NCI-H526 treated with DMSO at 0.1 percent for 48 hours (cell line): ENCODE measurements at places on chromosomes 5 and 9.

GRCh38 chr5:16842896-16843295 lies 93.2 kb downstream of the MYO10 start:
- no peak for DNase-seq

DNA sequence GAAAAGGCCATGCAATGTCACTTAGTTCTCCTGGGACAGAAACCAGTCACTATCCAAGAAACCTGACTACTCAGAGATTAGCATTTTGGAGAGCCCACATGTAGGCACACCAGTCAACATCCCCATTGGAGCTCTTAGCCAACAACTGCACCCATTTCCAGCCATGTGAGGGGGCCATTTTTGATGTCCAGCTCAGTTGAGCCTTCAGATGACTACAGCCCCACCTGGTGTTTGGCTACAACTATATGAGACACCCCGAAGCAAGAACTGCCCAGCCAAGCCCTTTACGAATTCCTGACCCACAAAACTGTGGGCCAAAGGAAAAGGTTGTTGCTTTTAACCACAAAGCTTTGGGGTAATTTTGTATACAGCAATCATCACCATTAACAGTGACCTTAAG lies 300.1 kb downstream of the ASTN2 start:
- DNase-seq, result no peak

DNA sequence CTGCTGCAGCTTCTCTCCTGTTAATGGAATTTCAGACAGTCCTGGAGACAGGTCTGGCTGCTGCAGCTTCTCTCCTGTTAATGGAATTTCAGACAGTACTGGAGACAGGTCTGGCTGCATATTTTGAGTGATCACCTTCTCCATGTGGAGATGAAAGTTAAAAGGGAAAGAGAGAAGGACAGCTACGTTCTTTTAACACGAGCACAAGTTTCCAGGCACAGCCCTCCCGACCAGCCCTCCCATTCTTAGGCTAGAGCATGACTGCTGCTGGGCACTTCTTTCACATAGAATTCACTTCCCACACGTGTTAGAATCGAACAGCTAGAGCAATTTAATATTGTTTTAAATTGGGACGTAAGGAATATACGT lies 133.3 kb upstream of the DMRT1 start:
- no peak for DNase-seq

DNA sequence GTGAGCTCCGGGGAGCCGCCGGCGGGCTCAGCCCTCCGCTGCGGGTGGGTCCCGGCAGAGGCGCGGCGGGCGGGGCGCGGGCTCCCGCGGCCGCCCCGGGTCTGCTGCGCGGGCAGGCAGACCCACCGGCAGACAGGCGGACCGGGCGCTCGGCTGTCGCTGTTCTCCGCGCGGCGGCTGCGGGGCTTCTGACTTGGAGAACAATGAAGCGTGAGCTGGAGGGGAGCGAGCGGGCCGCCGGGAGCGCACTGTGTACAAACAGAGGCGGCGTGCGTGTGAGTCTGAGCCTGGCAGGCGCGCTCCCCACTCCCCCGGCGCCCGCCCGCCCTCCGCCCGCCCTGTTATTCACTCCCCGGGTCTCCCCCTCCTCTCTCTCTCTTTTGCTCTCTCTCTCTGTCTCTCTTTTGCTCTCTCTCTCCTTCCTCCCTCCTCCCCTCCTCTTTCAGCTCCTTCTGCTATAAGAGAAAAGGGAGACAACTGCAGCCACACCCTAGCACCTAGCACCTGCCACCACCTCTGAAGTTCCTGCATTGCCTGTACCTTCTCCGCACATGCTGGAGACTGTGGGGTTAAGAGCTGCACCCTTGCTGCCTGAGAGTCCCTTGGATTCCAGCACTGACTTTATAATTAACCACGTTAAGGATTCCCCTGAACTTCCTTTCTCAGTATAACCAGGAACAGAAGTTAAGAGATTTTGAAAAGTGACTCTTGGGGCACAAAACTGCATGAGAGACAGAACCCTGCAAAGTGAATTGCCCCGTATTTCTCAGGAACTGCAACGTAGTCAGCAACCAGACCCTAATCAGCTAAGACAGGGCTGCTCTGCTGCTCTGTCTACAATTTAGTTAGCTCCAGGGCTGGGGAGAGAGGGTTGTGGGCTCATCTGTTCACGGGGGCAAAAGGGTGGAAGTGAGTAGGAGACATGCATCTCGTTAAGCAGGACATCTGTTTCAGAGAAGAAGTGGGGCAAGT lies at the start of gene EDIL3:
Gene EDIL3 (minus strand): TSS at position 277 of the 972 bp plus-strand sequence. CDS start 506 bp downstream, outside the sequence.
- DNase-seq, result no peak

DNA sequence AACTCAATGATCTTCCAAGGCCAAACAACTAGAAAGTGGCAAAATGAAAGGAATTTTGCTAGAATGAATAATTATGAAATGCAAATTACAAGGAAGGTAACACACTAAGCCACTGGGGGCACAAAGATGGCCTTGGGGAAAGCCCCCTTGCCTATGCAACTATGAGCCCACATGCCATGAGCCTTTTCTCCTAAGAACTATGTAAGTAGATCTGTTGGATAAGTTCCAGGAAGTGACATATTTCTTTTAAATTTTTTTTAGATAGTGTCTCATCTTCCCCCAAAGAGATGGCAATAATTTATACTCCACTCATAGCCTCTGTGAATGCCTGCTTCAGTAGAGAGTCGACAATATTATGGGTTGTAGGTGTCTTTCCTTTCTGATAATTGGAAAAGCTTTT lies 257.8 kb downstream of the AUH start:
- no peak for DNase-seq

GRCh38 chr5:58075907-58076306 lies 384.0 kb downstream of the PLK2 start:
- no peak for DNase-seq

DNA sequence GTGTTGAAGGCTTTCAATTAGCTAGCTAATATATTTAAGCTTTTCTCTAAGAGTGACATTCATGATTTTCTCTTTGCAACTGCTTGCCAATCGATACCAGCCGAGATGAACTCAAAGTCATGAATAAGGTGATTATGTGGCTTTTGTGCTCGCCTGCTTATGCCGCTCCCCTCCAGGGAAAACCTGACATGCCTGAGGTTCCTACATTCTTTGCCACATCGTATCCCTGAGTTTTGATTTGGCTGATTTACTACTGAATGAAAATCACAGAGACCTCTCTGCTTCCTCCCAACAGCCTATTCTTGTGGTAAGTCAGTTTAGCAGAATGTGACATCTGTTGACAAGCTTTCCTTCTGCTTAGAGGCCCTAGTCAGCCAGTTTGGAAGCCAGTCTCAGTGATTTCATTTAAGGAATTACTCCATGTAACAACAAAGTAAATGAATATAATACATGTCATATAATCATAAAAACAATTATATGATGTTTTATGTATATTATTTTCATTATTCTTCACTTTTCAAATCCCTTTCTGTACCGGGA lies 513.4 kb downstream of the CSNK1G3 start:
- no peak for DNase-seq

- DNase-seq, result no peak
Measured at GRCh38 chr5:124697501-124697900, 48.9 kb downstream of the ZNF608 start.

- no peak for DNase-seq
Measured at GRCh38 chr9:94921092-94921471, 194.6 kb downstream of the AOPEP start.

- no peak for DNase-seq
Measured at GRCh38 chr5:30405821-30406220, 787.7 kb upstream of the CDH6 start.

DNA sequence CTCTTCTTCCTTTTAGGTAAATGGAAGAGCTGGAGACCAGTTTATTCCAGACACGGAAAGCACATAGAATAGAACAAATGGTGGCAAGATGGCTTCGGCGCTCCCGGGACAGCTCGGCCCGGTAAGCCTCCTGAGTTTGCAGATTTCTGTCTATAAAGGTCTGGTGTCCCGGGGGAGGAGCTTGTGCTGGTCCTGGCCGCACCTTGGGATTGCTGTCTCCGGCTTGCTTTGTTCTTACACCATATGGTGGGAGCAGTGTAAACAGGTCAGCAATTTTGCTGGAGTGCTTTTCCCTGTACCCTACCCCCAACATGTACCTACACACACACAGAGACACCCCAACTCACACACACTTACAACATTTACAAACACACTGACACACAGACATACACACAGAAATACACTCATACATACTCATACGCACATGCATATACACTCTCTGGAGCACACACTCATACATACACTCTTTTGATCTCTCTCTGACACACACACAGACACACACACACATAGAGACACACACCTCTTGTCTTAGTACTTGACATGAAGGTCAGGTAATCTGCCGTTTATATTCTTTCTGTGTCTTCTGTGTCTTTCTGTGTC lies 42.0 kb downstream of the FRMPD1 start:
- DNase-seq, result no peak

- DNase-seq, result no peak
Measured at GRCh38 chr9:129287619-129288305, 109.7 kb upstream of the IER5L start.

DNA sequence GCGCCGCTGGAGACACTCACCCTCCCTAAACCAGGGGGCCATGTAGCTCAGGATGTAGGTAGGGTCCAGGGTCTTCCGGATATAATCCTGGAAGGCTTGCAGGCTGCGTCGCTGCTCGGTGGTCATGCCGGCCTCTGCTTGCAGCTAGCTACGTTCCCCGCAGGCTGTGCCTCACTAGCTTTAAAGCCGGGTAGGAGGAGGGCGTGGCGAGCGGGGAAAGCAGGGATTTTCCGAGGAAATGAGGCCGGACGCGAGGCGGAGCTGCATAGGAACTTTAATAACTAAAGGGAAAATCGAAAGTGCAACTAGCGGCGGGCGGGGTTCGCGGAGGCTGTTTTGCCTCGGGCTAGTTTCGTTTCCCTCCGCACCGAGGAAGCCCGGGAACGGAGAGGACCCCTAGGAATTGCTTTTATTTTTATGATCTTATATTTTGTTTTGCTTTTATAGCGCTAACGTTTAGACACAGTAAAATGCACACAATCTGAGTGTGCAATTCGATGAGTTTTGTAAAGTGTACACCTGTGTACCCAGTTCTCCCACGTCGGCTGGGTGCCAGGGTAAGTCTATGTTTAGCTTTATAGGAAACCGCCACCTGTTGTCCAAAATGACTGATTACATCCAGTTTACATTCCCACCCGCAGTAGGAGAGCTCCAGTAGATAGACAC lies at the start of gene RIGI:
Gene RIGI (minus strand): TSS at position 156 of the 666 bp plus-strand sequence. CDS start 30 bp downstream, at position 126.
- peak; percentile 97 for DNase-seq

GRCh38 chr9:82797534-82797933 lies 265.4 kb downstream of the RASEF start:
- DNase-seq, result no peak

- DNase-seq, result no peak
Measured at GRCh38 chr9:37968228-37968701, 64.3 kb upstream of the SLC25A51 start.

DNA sequence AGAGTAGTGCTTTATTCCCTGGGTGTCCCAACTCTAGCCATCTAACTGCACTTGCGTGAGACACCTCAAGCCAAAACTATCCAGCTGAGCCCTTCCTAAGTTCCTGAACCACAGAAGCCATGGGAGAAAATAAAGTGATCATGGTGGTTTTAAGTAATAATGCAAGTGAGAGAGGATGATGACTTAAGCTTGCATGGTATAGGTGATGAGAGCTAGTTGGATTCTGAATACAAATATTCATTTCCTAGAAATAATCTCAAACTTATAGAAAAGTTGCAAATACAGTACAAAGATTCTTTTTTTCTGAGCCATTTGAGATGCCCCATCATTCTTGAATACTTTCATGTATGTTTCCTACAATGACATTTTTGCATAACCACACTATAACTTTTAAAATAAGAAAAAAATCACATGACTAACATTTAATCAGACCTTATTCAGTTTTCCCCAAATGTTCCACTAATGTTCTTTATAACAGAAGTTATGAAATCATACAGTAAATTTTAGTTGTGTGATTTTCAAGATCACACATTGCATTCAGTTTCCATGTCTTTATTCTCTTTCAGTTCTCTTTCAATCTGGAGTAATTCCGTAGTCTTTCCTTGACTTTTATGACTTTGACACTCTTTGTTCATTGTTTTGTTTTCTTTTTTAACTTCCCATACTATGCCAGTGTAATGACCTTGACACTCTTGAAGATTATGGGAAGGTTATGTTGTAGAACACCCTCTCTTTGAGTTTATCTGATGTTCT lies 5.5 kb upstream of the AK3 start:
- no peak for DNase-seq

- DNase-seq, result no peak
Measured at GRCh38 chr5:139912804-139913203, 117.2 kb downstream of the PSD2 start.

DNA sequence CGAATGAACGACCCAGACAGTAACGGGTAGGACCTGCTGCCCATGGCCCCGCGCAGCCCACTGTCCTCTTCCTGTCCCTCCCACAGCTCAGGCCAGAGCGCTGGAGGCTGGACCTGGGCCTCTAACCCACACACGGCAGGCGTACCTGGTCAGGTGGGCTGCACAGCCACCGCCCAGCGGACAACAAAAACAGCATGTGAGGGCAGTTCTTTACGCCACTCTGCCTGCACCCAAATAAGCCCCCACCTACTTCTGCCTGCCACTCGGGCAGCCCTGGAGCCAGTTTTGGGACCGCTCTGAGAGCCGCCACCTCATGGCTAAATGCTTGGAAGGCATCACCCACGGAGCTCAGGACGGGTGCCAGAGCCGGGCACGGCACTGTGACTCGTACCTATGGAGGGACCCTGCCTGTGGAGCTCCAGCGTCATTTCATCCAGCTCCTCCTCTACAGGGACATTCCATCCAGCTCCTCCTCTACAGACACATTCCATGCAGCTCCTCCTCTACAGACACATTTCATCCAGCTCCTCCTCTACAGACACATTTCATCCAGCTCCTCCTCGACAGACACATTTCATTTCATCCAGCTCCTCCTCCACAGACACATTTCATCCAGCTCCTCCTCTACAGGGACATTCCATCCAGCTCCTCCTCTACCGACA lies 18.9 kb downstream of the CLPTM1L start:
- DNase-seq, result no peak

DNA sequence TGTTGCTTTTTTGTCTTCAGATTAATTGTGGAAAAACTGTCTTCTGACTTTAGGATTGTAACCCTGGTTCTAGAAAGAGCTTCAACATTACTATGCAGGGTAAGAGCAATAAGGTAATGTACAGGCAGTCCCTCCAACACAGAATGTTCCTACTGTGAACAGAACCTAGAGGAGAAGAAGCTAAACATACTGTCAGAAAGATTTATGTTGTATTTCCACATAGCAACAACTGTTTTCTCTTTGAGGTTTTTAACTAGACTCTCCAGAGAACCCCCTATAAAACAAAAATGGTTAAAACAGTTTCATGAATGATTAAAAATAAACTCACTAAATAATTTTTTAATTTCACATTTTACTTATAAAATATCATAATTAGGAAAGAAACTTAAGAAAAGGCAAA lies 64.3 kb upstream of the NAA35 start:
- no peak for DNase-seq
